ENCODE measurements at places on chromosomes 5 and 9. TPM values are rescaled to one million over a fixed set of nuclear protein-coding genes. Genes with fewer than 3 reads are reported as not detected.

The NIPAL4 gene
- total RNA-seq: 105 TPM

The SIT1 gene
- total RNA-seq: 2.9 TPM

The GPR151 gene
- not detected for total RNA-seq

The TOR1B gene
- total RNA-seq: 24.5 TPM

The ARHGEF37 gene
- 68.5 TPM for total RNA-seq

The PITX1 gene
- total RNA-seq: 1.4 TPM

The SPATA31D3 gene
- total RNA-seq: not detected

The SNX24 gene
- total RNA-seq: 26.0 TPM

The SPATA9 gene
- total RNA-seq: not detected

All from suprapubic skin (tissue), 4 donors.